Stimulated activated CD8-positive, alpha-beta memory T cell treated with anti-CD3 and anti-CD28 coated beads, Interleukin-7, amount 100 ng/mL, for 1 hour (primary cell): ENCODE measurements at places on chromosomes 16 and 17.

- no peak for DNase-seq
Observed at GRCh38 chr16:88295671-88296436, 86.9 kb upstream of the ZNF469 start.

- DNase-seq = no peak
Observed at GRCh38 chr17:33647956-33648355, 354.9 kb upstream of the ASIC2 start.

GRCh38 chr16:56919099-56919800, 12.7 kb upstream of the HERPUD1 start:
- no peak for DNase-seq

GRCh38 chr17:82804442-82805191, 35.2 kb downstream of the ZNF750 start:
- no peak for DNase-seq

- DNase-seq = no peak
Observed at GRCh38 chr16:265711-266110, 10.0 kb downstream of the RGS11 start.

GRCh38 chr17:52110923-52111581, 47.5 kb downstream of the CA10 start:
- no peak for DNase-seq

DNA sequence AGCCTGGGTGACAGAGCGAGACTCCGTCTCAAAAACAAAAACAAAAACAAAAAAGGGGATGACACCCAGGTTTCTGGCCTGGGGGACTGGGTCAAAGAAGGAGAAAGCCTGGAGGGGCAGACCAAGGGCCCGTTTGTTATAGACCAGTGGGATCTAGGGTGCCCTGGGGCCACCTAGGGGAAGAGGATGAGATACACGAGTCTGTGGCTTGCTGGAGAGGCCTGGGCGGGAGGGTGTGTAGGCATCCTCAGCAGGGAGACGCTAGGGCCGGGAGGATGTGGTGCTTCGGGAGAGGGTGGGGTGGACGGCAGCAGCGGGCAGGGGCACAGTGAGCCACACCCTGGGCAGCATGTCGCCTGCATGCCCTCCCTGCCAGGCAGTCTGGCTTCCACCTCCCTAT, 17.1 kb upstream of the CRK start:
- no peak for DNase-seq

- peak; percentile 61 for DNase-seq
Observed at GRCh38 chr16:78742501-78743283, 643.2 kb downstream of the WWOX start.
